ENCODE measurements at places on chromosomes 11 and 22.

GRCh38 chr22:35840302-35840739 lies 122.6 kb downstream of the APOL5 start:
- DNase-seq, result no peak

DNA sequence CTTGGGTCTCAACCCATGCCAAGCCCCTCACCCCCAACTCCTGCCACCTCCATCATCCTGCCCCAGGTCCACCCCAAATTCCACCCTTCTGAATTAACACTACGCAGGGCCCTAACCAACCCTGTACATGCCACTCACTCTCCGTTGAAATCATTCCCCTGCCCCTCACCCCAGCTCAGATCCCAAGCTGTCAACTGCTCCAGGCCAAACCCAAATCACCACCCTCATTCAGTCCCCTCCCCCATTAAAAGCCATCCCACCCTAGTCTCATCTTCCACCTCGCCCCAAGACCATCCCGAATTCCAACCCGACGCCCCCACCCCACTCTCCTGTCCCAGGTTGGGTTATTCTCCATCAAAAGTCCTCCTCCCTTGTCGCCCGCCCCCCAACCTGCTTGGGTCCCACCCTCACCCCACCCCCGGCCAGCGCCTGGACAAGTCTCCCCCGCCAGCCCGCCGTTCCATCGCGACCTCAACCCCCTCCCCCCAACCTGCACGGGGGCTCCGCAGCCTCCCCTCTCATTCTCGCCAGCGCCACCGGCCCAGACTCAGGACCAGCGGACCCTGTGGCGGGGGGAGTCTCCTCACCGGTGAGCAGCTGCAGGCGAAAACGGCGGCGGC lies 466 bp downstream of the FAM168A start:
- DNase-seq, result no peak

DNA sequence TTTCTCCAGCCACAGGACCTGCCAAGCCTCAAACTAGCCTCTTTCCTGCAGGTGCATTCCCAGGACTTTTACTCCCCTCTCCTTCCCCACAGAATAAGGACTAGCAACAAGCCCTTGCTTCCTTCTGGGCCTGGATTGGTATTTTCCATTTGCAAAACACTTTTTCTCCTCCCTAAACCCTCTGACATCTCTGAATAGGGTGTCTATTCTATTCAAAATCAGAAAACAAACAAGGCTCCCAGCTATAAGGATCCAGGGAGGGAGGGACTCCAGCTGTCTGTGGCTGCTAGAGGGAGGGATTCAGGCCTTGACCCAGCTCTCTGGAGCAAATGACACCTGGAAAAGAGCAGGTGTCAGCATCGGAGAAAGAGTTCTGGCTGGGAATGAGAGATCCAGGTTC lies 168.5 kb upstream of the BDNF start:
- no peak for DNase-seq

DNA sequence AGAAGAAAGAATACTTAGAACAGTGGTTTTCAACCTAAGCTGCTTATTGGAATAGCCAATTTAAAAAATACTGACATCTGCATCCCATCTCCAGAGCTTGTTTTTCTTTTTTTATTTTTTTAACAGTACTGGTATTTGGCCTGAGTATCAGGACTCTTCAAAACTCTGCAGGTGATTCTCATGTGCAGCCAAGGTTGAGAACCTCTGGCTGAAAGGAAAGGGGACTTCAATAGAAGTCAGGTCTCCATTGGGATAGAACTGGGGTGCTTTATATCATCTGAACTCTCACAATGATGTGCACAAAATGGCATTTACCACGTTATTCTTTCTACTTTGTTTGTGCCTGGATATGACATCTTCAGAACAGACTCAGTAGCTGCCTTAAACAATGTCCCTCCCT lies 55.3 kb downstream of the BBOX1 start:
- DNase-seq, result no peak

DNA sequence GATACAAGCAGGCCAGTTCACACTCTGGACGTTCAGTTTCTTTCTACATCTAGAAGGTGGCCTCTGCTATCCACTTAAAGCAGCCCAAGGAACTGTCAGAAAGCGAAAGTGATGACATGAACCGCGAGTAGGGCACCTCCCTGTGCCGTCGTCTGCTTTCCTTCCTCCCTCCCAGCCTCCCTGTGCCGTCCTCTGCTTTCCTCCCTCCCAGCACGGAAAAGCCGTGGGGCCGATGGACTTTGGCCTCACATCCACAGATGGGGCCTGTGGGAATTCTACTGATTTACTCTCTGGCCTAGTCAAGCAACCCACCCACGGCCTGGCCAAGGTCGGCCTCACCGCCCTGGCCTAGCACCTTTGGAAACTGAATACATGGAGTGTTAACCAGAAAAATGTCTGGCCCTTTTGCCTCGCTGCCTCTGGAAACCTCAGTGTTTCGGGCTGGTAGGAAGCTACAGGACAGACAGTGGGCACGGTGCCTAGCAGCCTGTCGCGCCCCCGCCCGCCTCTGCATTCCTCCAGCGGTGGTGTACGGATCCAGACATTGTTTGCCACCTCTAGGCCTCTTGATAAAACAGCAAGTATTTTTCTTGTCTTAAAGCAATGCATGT lies 14.2 kb downstream of the PEX26 start:
- no peak for DNase-seq

- no peak for DNase-seq
Measured at GRCh38 chr11:115652496-115652895, 148.3 kb upstream of the CADM1 start.

DNA sequence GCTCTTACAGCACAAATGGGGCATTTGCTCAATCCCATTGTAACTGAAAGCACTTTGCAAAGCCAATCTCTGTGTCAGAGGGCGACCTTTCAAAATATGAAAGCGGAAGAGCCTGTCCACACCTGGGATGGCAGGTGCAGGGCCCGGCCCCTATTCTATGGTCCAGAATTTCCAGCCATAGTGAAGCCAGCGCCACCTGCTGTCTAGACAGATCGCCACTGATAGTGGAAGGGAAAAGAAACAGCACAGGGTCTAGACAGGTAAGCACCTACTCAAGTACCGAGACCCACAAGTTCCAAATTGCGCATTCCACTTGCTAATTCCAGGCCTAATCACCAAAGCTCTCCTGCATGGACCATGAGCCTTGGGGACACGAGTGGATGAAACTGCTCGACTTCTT lies 141.4 kb downstream of the NTM start:
- DNase-seq, result no peak

GRCh38 chr22:20396639-20397038 lies 2.7 kb downstream of the ZNF74 start:
- DNase-seq, result no peak

DNA sequence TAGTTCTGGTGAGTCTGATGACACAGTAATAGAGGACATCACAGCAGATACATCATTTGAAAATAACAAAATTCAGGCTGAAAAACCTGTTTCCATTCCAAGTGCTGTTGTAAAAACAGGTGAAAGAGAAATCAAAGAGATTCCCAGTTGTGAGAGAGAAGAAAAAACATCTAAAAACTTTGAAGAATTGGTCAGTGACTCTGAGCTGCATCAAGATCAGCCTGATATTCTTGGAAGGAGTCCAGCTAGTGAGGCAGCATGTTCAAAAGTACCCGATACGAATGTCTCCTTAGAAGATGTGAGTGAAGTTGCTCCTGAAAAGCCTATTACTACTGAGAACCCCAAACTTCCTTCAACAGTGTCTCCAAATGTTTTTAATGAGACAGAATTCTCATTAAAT lies 38.7 kb downstream of the RTN3 start:
- no peak for DNase-seq

GRCh38 chr11:64814712-64815187 lies 4.4 kb upstream of the MEN1 start:
- no peak for DNase-seq

DNA sequence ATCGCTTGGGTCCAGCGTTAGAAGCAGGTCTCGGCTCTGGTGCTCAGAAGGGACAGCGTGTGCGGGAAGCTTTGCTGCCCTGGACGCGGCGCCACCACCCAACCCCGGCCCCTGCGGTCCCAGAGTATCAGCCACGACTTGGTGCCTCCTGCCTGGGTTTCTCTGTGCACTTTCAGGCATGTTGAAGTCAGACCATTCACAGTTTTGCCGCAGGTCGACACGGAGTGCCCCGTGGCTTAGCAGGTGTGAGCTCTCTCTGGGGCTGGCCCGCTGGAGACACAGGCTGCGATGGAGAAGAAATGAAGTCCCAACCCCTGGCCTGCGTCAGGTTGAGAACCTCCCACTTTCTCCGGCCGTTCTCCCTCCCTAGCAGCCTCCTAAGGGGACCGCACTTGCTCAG lies 494.5 kb downstream of the BRD1 start:
- DNase-seq, result no peak

GRCh38 chr22:39130152-39130704 lies 22.3 kb downstream of the CBX7 start:
- no peak for DNase-seq

- DNase-seq, result no peak
Measured at GRCh38 chr22:29689206-29689879, 30.5 kb upstream of the CABP7 start.

GRCh38 chr22:48709453-48709852 lies 1118.2 kb downstream of the BRD1 start:
- DNase-seq, result no peak

DNA sequence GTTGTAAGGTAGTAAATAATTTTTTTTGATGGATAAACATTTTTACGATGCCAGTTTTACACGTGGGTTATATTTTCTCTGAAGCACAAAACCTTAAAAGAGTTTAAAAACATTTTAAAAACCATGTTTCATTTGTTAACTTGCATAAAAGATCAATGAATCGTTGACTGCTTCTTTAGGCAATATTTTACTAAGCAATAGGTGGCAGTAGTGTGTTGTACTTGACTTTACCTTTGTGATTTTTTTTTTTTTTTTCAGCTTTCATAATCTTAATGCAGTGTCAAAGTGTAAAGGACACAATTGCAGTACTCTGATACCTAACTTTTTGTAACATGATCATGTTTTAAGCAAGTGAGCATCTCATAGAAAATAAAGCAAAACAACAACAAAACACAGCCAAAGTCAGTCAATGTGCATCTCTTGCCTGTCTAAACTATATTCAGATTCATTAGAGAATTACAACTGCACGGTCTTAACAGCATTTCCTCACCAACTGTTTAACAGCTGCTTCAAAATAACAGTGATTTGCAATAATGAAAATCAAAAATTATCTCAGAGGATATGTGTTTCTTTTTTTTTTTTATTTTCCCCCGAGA lies 27.7 kb downstream of the DNAJC24 start:
- DNase-seq, result no peak

- DNase-seq, result no peak
Measured at GRCh38 chr11:103898065-103898464, 138.4 kb upstream of the DDI1 start.

DNA sequence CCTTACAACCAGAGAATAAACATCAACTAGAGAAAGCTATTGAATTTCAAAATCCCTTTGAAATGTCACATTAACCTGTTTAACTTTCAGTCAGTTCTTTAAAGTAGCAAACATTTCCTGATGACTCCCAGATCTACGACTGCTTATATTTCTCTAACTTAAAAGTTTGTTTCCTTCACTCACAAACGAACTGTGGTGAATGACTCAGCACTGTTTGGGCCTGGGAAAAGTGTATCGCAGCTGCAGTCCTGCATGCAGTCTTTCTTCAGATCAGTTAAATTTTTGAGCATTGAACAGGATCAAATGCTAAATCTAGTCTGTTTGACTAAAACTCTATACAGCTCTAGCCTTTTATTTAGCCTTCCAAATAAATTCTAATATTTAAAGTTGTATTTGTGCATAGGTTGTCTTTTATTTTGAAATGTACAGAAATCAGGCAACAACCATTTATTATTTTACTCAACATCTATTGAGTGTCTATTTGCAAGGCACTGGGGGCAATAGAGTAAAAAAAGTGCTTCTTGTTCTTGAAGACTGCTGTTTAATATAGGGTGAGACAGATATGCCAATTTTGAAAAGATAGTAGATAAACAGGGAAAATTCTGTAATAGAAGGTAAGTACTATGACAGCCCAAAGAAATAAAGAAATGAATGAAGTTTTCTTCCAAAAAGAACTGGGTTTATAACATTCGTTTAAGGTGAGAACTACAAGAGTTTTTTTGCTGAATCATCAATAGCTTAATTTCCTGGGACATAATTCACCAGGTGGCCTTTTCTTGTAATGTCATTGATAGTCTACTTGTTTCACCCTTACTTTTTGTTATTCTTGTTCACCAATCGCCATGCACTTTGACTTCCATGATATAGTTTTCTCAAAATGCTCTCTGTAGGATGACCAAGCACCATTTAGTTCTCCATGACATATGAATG lies 235.4 kb downstream of the METTL15 start:
- DNase-seq, result no peak

DNA sequence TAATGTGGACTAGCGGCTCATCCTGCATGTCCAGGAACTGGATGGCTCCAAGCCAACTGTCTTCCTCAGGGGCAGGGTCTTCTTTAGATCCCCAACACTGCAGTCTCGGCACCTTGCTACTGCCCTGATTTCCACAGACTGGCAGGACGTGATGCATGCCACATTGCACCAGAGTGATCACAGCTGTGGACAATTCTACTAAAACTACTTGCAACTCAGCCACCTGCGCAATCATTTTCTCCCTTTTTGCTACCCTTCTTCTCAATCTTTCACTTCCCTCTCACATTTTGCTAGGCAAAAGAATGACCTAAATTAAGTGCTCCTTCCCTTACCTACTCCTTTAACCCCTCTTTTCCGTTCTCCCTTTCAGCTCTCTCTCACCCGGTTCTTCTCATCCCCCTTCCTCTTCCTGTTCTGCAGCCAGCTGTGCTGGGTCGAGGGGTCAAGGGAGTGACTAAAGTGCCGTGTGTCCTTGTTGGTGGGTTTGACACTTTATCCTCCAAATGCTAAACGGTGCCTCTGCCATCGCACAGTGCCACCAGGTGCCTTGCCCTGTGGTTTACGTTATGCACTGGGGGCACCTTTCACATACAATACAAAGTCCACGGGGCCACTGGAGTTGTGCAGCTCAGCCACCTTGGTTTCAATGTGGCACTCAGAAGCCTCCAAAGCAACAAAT lies 11.5 kb upstream of the PEX26 start:
- no peak for DNase-seq

DNA sequence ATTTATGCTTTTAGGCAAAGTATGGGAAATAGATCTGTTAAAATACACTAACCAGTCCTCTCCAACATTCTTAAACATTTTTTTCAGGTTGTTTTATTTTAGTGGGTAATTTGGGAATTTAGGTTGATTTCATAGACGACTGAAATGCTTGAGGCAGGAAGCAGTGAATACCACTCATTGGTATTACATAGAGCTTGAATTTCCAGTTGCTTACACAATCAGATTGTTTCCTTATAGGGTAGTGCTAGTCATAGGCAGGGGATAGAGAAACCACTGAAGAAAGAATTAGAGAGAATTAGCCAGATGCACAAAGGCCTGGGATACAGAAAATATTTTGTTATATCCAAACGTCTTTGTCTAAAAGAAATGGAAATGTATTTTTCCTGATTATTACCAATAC lies 23.9 kb upstream of the LYVE1 start:
- no peak for DNase-seq

Measured in stimulated activated CD4-positive, alpha-beta T cell treated with anti-CD3 and anti-CD28 coated beads, Interleukin-1b, Interleukin-23, amount 100 ng/mL, for 1 hour (primary cell).